GM04503 (cell line): ENCODE measurements at places on chromosomes 5 and 9.
A peak's percentile ranks its signal among the peaks of the same experiment; 100 is the strongest.

- no peak for DNase-seq
Measured at GRCh38 chr9:95078939-95079338, 238.6 kb downstream of the FANCC start.

DNA sequence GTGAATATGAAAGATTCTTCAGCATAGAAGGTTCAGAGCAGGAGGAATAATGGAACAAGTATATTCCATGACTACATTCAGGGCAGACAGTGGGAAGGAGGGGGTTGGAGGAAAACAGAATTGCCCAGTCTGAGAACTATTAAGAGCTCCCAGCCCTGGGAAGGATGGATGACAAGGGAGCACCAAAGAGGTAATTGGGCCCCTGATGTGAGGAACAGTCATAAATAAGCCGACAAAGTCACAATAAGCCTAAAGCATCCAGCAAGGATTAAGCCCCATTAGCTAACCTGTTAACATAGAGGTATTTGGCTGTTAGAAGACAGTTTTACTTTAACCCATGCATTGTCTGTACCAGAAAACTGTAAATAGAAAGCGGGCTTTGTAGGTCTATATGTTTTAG lies 348.7 kb upstream of the SEMA6A start:
- no peak for DNase-seq

GRCh38 chr9:5389109-5389732 lies 48.5 kb downstream of the PLGRKT start:
- DNase-seq: peak; percentile 37

- no peak for DNase-seq
Measured at GRCh38 chr9:99666571-99666970, 155.1 kb upstream of the NR4A3 start.

DNA sequence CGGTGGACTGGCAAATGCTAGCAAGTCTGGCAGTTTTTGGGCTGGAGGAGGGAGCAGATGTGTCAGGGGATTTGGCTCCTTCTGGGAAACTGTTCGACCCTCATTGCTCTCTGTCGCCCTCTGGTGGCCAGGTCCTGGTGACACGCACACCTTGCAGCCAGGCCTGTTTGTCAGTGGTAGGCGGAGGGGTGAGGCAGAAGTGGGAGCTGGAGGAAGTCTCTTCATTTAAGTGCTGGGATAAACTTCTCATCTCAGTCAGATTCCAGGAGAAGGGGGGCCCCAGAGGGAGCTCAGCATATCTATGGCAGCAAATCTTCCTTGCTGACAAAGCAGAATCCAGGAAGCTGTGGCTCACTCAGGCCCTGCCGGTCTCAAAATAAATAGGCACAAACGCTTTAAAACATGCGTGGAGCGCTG lies 326.5 kb downstream of the ZSWIM6 start:
- DNase-seq: peak; percentile 5

GRCh38 chr5:127702926-127703561 lies at the start of gene CCDC192:
TSS of gene CCDC192 (plus strand) at chr5:127703391. CDS start at chr5:127703446, 55 bp downstream.
- no peak for DNase-seq

DNA sequence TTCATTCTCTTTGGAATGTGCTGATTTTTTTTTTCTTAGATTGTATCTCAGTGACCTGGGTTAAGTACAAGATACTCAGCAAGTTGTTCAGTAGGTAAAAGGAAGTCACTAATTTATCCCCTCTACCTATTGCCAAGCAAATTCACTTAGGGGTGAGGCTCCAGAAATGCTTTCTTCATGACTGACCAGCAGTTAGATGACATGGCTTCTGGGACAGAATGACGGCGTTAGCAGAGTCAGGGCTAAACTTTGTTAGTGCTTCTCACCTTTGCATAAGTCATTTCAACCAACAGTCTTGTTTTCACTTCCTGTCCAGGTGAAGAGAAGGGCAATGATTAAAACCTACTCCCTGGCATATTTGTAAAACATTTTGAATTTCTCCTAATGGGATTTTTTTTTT lies 20.2 kb upstream of the MTAP start:
- no peak for DNase-seq

GRCh38 chr5:123186771-123187170 lies 97.7 kb downstream of the PRDM6 start:
- DNase-seq: no peak

DNA sequence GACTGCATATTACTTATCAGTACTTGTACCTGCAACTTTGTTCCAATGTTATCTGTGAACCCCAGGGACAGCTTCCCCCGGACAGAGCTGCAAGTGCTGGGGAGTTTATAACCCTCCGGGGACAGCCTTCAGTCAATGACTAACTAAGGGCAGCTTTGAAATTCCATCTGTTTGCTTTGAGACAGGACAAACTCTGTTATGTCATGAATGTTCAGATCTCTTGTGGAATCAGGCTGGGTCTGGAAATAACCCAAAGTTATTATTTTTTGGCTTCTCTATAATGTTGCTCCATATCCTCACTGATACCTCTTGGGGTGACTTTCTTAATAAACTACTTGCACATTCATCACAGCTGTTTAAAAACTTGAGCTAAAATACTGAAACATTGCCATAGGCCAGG lies 617.5 kb upstream of the TLE4 start:
- no peak for DNase-seq

GRCh38 chr9:123555646-123556045 lies 199.6 kb downstream of the CRB2 start:
- no peak for DNase-seq

GRCh38 chr9:120735415-120736126 lies 21.3 kb upstream of the MEGF9 start:
- no peak for DNase-seq

- peak; percentile 83 for DNase-seq
Measured at GRCh38 chr5:169416583-169417196, 115.8 kb upstream of the SLIT3 start.

GRCh38 chr5:143083006-143083405 lies 312.8 kb downstream of the ARHGAP26 start:
- no peak for DNase-seq

GRCh38 chr5:133881576-133882388 lies 86.6 kb downstream of the C5orf15 start:
- DNase-seq: no peak
